ENCODE measurements at places on chromosomes 16 and 17.

DNA sequence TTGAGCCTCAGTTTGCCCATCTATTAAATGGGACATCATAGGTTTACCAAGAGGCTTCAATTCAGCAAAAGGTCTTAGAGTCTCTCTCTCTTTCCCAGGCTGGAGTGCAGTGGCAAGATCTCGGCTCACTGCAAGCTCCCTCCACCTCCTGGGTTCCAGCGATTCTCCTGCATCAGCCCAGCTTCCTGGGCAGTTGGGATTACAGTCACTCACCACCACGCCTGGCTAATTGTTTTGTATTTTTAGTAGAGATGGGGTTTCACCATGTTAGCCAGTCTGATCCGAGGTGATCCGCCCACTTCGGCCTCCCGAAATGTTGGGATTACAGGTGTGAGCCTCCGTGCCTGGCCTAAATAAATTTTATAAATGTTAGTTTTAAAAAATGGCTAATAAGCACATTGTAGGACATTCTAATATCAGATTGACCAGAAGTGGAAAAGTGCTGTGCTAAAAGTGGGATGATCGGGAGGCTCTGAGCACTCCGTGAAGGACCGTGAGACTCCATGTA, 1.0 kb upstream of the NLRP1 start:
- DNase-seq: no peak

- no peak for DNase-seq
Measured at GRCh38 chr17:6696906-6697305, 16.3 kb downstream of the SLC13A5 start.

GRCh38 chr17:51541215-51541614, 280.9 kb downstream of the UTP18 start:
- DNase-seq: no peak

GRCh38 chr16:595942-596735, 6.3 kb downstream of the RAB40C start:
- DNase-seq: no peak

- peak; percentile 89 for DNase-seq
Measured at GRCh38 chr16:30658731-30659506, 688 bp downstream of the FBRS start.

DNA sequence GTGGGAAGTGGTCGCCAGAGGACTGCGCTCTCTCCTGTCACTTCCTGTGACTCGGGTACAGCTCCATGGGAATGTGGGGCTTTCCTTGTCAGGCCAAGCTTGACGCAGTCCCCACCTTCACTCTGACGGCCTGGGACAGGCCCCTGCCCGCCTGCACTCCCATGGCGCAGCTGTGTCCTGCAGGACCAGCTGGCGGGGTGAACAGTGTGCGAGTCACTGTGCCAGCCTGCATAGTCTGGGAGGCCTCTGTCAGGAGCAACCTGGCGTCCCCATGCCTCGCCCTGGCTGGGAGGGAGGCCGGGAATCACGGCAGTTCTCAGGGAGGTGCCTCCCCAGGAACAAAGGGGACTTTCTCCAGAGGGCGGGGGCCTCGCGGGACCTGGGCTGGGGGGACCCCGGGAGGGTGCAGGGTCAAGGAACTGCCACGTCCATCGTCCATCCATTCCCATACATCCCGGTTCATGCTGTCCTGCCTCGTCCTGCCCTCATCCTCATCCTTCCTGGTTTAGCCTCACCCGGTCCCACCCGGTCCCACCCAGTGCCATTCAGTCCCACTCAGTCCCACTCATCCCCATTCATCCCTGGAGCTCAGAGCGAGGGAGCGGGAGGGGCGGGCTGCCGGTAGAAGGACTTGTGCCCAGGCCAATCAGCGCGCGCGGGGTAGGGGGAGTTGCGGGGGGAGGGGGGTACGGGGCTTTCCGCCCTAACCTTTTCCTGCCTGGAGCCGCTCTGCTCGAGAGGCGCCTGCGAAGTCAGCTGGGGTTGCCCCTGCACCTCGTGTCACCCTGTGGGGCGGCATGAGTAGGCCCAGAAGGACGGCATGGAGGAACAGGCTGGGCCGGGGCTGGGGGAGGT, 13.4 kb downstream of the FLYWCH1 start:
- no peak for DNase-seq

- DNase-seq: no peak
Measured at GRCh38 chr16:24075931-24076716, 180.0 kb upstream of the CACNG3 start.

- no peak for DNase-seq
Measured at GRCh38 chr16:55494994-55495421, 13.9 kb upstream of the LPCAT2 start.

- no peak for DNase-seq
Measured at GRCh38 chr16:57866529-57866918, 64.2 kb upstream of the KIFC3 start.

GRCh38 chr17:1123921-1124715, 55.7 kb downstream of the ABR start:
- no peak for DNase-seq

GRCh38 chr17:51730303-51731050, 428.0 kb downstream of the CA10 start:
- no peak for DNase-seq

DNA sequence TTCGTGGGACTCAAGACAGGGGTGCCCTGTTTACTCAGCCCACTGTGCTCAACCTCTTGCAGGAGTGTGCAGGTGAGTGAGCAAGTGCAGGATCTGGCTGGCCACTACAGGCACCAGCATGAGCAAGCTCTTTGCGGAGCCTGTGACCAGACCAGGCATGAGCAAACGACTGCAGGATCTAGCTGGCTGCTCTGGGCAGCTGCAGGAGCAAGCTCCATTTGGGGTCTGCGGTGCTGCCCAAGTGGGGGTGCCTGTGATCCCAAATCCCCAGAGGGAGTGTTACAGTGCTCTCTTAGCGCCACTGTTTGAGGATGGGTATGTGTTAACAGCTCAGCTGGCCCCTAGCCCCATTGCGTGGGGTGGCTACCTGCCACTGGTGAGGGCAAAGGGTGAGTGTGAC, 2.4 kb downstream of the USP6 start:
- DNase-seq: no peak

DNA sequence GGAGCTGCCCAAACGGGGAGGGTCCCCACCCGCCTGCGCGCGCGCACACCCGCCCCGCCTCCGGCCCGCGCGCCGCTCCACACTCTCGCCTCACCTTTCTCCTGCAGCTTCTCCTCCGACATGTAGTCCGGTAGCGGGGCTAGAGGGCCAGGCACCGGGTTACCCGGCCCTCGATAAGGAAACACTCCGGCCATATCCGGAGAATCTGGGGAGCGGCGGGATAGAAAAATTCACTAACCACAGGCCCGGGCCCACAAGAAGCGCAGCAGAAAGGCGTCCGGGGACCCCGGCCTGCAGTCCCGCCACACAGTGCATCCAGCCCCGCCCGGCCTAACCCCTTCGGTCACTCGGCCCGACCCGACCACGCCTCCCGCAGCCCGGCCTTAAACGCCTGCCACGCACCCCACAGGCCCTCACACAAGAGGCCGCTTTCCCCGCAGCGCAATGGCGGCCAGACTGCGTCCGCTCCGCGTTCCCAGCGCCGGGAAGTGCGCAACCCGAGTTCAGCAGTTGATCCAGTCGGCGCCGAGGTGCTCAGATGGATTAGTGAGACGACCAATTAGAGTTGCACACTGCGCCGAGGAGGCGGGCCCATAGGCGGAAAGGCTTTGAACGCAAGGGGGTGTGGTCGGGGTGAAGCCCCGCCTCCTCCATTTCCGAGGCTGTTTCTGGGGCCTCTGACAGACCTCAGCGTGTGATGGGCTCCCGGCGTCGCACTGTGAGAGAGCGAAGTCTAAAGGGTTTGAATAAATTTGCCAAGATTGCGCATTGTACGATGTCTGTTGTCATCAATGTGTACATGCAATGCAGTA, at the start of gene PRPF8:
PRPF8 (minus strand) TSS at position 490 of the 812 bp plus-strand sequence; CDS start at position 194, 296 bp downstream.
- peak; percentile 95 for DNase-seq

GRCh38 chr16:80924372-80924978, 82.2 kb downstream of the CMC2 start:
- no peak for DNase-seq

DNA sequence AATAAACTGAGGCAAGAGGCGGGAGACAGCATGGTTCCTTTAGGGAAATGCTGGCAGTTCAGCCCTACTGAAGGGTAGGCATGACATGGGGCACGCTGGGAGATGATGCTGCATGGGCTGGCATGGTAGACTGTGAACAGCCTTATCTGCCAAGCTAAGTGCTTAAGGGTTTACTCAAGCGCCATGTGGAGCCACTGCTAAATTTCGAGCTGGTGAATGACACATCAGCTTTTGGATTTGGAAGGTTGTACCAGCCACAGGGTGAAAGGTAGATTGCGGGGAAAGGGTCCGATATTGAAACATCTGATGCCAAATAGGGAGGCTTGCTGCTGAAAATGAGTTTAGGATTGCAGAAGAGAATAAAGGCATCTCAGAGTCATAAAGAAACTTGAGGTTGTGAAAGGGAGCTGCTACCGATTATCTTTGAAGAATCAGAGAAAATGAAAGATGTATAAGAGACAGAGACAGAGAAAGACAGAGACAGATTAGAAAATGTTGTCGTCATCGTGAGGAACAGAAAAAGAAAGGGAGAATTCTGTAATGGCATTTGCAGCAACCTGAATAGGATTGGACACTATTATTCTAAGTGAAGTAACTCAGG, 16.3 kb downstream of the PIK3R5 start:
- DNase-seq: no peak

GRCh38 chr16:19210280-19210924, 42.4 kb downstream of the SYT17 start:
- DNase-seq: no peak

- DNase-seq: no peak
Measured at GRCh38 chr16:88393034-88393433, 10.3 kb downstream of the ZNF469 start.

DNA sequence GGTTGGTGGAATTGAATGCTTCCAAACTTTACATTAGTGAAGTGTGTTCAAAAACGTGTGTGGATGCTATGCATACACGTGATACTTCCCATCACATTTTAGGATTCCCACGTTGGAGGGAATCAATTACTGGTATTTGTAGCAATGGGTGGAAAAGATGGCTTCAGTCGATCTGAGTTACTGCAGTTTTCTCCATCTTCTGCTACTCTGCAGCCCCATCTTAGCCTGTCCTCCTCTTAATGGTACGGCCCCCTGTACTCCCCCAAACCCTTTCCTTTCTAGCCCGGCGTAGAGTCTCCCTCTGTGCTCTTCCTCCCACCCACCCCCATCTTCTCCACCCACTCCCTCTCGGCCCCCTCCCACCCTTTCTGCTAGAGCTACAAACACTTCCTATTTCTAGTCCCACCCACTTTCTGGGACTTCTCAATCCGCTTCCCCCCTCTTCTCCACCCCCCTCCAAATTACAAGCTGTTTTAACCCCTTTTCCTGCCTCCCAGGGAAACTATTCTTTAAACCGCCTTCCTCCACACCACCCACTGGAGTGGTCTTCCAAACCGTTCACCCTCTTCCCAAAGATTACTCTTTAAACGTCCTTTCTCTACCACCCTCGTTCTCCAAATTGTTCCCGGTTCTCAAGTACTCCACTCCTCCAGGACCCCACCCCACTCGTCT, 1.1 kb downstream of the CHTF8 start:
- no peak for DNase-seq

DNA sequence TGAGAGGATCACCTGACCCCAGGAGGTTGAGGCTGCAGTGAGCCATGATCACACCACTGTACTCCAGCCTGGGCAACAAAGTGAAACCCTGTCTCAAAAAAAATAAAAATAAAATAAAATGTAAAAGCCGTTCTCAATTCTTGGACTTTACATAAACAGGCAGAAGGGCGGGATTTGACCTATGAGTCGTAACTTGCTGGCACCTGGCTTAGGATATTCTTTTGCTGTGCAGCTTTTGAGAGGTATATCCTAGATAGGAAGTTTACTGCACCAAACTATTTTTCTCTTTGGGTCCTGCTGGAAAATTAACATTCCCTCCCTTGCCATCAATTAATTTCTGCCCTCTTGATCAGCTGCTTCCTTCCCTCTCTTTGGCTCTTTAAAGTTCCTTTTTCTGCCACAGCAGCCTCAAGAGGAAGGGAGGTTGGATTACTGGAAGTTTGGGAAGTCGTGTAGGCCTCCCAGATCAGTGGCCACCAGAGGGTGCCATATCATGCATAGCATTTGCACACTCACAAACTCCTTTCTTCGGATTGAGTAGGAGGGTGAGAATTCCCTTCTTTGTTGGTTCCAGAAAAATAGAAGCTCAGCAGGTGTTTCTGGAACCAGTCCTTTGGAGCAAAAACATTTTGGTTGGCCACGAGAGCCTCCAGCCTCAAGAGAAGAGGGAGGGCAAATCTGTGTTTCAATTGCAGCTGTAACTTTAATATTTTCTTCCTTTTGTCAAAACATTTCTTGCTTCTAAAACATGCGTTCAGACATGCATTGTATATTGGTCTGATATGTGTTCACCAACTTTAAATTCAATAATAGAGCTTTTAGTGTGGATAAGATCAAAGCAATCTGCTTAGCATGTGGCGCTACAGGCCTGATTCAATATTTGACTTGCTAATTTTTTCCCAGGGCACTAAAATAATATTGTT, 147.3 kb downstream of the CCDC182 start:
- DNase-seq: peak; percentile 33

DNA sequence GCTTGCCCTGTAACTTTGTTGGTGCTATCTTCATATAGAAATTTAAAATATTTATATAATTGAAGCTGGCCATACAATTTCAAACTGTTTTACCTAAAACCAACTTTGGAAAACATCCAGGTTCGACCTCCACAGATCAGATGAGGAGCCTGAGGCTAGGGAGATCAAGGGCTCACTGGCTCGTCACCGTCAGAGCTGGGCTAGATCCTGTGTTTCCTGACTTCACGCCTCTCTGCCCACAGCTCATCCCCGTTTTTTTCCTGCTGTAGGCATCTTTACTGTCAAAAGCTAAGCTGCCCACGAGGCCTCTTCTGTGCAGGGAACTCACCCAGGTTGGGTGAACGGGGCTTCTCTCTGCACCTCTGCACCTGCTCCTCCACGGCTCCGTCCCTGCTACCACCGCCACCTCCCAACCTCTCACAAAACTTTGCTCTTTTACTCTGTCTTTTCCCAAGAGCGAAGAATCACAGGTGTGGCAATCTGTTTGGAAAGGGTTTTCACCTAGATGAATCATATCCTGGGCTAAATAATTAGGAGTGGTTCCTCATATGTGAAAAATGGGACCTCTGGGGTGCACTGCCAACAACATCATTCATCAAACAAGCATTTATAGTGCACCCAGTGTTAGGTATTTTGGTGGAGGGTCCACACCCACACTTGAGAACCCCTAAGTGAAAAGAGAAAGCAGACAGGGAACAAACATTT, 24.8 kb upstream of the KDM6B start:
- no peak for DNase-seq
